ENCODE measurements at places on chromosomes 13 and 19.

GRCh38 chr19:29483641-29483920, 42.2 kb upstream of the VSTM2B start:
- DNase-seq = no peak

DNA sequence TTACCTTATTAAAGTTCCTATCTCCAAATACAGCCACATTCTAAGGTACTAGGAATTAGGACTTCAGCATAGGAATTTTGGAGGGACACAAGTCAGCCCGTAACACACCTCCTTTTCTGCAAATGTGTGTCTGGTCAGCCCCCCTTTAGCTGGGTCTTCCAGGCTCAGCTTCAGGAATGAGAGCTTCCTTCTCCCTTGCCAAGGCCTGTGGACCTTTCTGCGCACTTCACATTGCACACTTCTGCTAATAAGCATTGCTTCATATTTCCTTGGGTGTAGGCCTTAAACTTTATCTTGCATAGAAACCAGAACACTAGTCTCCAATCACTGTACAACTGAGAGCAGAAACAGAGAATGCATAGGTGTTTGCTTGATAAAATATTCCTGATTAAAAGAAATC, 4.5 kb upstream of the STK24 start:
- no peak for DNase-seq

GRCh38 chr13:42356184-42356575, 84.2 kb downstream of the AKAP11 start:
- DNase-seq = no peak

DNA sequence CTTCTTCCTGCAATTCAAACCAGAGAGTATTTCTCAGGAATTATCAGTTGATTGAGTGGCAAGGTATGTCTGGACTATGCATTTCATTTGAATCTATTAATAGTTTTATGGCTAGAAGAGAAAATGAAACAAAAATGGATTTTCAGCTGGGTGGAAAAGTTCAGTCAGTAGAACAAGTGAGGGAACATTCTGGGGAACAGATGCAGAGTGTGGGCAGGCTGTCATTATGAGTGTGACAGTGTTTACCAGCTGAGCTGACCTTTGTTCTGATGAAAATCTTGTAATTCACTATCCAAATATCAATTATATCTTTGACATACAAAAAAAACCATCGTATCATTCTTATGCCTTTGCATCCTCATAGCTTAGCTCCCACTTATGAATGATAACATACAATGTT, 2.6 kb upstream of the CLC start:
- DNase-seq = no peak

GRCh38 chr19:53394522-53394973, 401 bp upstream of the ZNF765 start:
- no peak for DNase-seq
